ENCODE measurements at places on chromosomes 1 and 21.

DNA sequence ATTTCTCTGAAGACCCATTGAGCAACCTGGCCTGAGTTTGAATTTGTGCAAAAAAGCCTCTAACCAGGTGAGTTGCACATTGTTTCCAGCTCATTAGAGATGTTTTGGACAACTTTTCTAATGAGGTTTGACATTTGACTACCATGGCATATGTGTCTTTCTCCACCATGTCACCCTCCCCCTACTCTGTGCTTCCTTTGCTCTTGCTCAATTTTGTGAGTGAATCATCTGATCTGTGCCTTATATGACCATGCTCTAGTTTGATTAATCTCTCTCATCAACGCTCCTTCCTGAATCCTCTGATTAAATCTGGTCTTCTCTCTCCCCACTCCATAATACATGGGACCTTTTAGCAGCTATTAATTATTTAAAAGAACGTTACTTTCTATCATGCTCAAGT, 144.8 kb upstream of the SAMSN1 start:
- no peak for DNase-seq

DNA sequence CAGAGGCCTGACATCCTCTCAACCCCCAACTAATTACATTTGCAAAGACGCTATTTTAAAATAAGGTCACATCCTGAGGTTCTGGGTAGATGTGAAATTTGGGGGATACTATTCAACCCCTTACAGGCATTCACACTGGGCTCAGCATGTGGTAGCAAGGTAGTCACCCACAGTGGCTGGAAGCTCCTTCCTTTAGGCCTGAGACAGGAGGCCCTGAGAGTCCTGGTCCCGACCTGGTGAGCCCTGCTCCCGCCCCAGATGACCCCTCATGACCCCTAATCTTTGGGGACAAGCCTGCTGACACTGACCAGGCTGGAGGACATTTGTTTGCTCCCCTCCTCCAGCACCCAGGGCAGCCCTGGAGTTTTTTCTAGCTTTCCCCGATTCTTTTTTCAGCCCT, 225.9 kb downstream of the DYRK1A start:
- no peak for DNase-seq

DNA sequence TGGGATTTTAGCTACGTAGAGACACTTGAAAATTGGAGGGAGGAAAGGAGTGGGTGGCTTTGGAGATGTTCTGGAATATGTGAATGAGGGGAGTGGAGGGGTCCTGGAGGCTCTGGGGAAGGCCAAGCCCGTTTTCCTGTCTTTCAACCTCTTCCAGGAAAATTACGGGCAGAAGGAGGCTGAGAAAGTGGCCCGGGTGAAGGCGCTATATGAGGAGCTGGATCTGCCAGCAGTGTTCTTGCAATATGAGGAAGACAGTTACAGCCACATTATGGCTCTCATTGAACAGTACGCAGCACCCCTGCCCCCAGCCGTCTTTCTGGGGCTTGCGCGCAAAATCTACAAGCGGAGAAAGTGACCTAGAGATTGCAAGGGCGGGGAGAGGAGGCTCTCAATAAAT, 442 bp upstream of the RUSC1 start:
- no peak for DNase-seq

GRCh38 chr21:31491617-31492016, 147.6 kb upstream of the TIAM1 start:
- no peak for DNase-seq

Data from anterior cingulate cortex (tissue), 58 donors.